Temporal lobe (tissue), 4 donors: ENCODE measurements at places on chromosomes 1 and 21. TPM values are rescaled to one million over a fixed set of nuclear protein-coding genes. Genes with fewer than 3 reads are reported as not detected.

Gene TTC22
- total RNA-seq, result 0.49 TPM

Gene SNRNP40
- 63.9 TPM for total RNA-seq

Gene SPRR4
- not detected for total RNA-seq

Gene TNFRSF8
- total RNA-seq, result not detected

Gene MANEAL
- 26.8 TPM for total RNA-seq

Gene RGS13
- not detected for total RNA-seq

Gene SLC6A17
- total RNA-seq, result 13.5 TPM

Gene S100A16
- 12.8 TPM for total RNA-seq

Gene HFM1
- total RNA-seq, result 33.9 TPM

Gene DDAH1
- 59.5 TPM for total RNA-seq

Gene ATP1A2
- 93.2 TPM for total RNA-seq

Gene PGLYRP3
- total RNA-seq, result not detected

Gene GALE
- 15.5 TPM for total RNA-seq

Gene TFF3
- not detected for total RNA-seq

Gene LAMC2
- 0.74 TPM for total RNA-seq

Gene RAB25
- total RNA-seq, result not detected

Gene LAMB3
- total RNA-seq, result 0.74 TPM

Gene C8A
- not detected for total RNA-seq

Gene CFHR3
- total RNA-seq, result not detected

Gene LCE2B
- not detected for total RNA-seq

Gene VPS13D
- 52.1 TPM for total RNA-seq

Gene PDPN
- 7.4 TPM for total RNA-seq

Gene WNT4
- total RNA-seq, result 3.4 TPM
